CD4-positive, alpha-beta T cell treated with Interleukin-15 for 1 hour (primary cell): ENCODE measurements at places on chromosomes 2 and 18.

DNA sequence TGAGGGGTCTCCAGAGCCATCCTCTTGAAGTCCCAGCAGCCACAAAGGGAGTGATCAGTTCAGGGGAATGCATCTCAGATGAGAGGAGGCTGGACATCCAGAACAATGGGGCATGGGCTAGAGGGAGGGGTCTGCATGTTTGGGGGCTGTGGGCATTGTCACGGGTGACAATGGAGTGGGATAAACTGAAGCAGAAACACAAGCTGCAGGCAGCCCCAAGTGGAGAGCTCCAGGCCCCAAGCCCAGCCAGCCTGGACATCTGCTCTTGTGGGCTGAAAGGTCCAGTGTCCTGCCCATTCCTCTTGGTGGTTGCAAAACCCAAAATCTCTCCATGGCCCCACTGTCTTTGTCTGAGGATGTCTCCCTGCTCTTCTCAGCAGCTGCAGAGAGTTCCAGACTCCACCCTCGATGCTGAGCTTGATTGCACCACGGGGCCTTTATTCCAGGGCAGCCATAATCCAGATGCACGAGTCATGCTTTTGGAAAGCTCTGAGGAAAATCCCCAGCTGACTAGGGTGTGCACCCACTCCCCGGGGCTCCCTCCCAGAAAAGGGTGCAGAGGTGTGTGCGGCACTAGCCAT, 149.4 kb downstream of the TNS1 start:
- no peak for DNase-seq

GRCh38 chr2:110211938-110212858, at the start of gene MTLN:
TSS of gene MTLN (minus strand) at chr2:110212547. CDS start at chr2:110212525, 22 bp downstream.
- DNase-seq: peak; percentile 72

- DNase-seq: no peak
These were observed 101.2 kb downstream of the ZNF519 start for GRCh38 chr18:14031053-14031452.

- DNase-seq: no peak
These were observed 76.9 kb downstream of the CRIM1 start for GRCh38 chr2:36432479-36432878.

GRCh38 chr18:13363359-13363758, 144.8 kb downstream of the LDLRAD4 start:
- no peak for DNase-seq

GRCh38 chr2:76599732-76600368, 889.1 kb upstream of the GCFC2 start:
- DNase-seq: no peak

DNA sequence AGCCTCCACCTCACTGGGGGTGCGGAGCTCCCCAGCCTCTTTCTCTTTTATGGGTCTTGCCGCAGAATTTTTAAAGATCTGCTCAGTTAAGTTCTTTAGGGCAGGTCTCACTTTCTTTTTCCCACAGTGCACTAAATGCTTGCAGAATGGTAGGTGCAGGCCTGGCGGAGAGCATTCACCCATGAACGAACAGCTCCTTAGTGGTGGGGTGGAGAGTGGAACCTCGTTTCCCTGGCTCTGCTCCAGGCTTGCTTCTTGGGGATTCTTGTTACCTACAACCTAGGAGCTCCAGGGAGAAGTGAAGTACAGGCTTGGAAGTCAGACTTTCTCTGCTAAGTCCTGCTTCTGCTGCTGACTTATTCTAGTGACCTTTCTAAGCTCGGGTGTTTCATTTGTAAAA, 70.3 kb upstream of the PXDN start:
- DNase-seq: no peak

GRCh38 chr2:168633200-168633599, 169.2 kb upstream of the NOSTRIN start:
- DNase-seq: no peak

GRCh38 chr2:45960057-45960863, 308.8 kb downstream of the PRKCE start:
- no peak for DNase-seq

GRCh38 chr18:28062443-28062842, 114.5 kb downstream of the CDH2 start:
- no peak for DNase-seq

DNA sequence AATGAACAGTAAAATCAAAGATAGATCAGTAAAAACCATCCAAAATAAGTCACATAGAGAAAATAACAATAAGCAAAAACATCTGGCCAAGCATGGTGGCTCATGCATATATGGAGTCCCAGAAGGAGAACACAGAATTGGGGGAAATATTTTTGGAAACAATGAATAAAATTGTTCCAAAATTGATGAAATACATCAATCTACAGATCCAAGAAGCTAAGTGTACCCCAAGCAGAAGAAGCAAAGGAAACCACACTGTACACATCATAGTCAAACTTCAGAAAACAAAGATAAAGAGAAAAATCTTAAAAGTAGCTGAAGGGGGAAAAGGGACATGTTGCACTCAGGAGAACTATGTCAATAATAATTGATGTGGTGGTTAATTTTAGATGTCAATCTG, 80.4 kb upstream of the RMP24 start:
- DNase-seq: no peak

DNA sequence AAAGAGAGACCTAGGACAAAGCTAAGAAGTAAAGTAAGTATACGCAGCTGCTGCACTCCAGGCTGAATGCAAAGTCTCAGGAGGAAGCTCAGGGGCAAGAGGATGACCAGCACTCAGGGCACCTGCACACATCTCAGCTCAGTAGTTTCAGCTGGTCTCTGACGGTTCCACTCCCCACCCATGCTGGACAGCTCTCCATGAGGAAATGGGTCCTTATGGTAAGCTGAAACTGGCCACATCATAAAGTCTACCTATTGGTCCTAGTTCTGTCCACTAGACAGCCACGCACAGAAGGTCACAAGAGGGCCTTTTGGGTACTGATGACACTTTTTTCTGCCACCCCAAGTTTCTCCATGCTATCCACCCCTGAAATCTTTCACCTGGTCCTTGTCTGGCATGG, 215.3 kb downstream of the TTC32 start:
- DNase-seq: no peak
